Karpas-422 (cell line): ENCODE measurements at places on chromosomes 6 and 20. TPM values are rescaled to one million over a fixed set of nuclear protein-coding genes. Genes with fewer than 3 reads are reported as not detected.

GRCh38 chr6:20024316-20024673, 187.1 kb downstream of the ID4 start:
- H3K27ac ChIP-seq: no peak overlapping the region
- no peaks in the 10 kb centered on the region for H3K36me3 ChIP-seq
- H3K4me3 ChIP-seq: no peak overlapping the region
- DNase-seq: no peak
- no peaks in the 10 kb centered on the region for H3K4me1 ChIP-seq

DNA sequence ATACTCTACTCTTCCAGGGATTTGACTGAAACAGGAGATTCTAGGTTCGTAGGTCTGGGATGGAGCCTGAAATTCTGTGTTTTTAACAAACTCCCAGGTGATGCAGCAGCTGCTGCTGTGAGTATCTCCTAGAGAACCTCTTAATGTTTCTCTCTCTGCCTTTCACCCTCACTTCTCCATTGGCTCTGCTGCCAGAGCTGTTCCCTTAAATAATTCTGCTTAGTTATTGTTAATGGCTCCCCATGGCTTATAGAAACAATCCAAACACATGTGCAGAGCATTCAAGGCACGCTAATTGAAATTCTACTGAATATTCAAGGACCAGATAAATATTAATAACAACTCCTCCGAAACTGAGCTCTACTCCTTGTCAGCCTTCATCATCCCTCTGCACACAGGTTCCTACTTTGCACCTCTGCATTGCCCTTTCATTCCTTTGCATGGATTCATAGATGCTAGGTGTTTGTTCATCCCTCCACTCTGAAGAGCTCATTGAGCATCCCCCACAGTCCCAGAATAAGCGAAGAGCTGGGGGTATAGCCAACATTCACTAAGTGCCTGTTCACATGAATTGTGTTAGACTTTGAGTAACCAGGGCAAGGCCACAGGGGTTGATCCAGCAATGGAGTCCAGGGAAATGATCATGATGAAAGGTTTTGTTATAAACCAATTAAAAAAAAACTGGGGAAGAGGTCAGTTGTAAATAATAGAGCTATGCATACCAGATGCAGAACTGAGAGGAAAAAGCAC, 488.4 kb upstream of the JAG1 start:
- no peaks in the 10 kb centered on the region for H3K27me3 ChIP-seq
- no peak overlapping the region for H3K4me3 ChIP-seq
- no peaks in the 10 kb centered on the region for H3K4me1 ChIP-seq
- DNase-seq: no peak
- H3K27ac ChIP-seq: no peak overlapping the region
- H3K36me3 ChIP-seq: no peaks in the 10 kb centered on the region

Gene SMLR1
- total RNA-seq: not detected in 2 replicates

Gene RPS6KA2
- 7.2 and 8.8 TPM in 2 replicates for total RNA-seq

DNA sequence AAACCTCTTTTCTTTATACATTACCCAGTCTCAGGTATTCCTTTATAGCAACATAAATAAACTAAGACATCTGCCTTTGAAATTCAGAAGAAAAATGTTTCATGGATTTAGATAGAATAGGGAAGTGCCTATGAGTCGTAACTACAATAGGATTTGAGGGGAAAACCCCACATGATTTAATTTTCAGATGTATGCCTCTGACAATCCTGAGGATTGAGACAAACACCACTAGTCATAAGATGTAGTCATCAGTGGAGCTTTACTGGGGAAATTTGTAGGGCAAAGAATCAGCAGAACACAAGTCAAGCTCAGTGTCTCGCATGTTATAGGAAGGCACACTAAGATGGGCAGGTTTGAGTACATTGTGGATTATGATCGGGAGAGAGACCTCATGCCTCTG, 566.4 kb downstream of the BMP2 start:
- DNase-seq: no peak
- H3K4me1 ChIP-seq: no peaks in the 10 kb centered on the region
- H3K27ac ChIP-seq: no peak overlapping the region
- H3K27me3 ChIP-seq: no peaks in the 10 kb centered on the region
- no peaks in the 10 kb centered on the region for H3K36me3 ChIP-seq

Gene FNDC1
- 73.2 and 90.0 TPM in 2 replicates for total RNA-seq

DNA sequence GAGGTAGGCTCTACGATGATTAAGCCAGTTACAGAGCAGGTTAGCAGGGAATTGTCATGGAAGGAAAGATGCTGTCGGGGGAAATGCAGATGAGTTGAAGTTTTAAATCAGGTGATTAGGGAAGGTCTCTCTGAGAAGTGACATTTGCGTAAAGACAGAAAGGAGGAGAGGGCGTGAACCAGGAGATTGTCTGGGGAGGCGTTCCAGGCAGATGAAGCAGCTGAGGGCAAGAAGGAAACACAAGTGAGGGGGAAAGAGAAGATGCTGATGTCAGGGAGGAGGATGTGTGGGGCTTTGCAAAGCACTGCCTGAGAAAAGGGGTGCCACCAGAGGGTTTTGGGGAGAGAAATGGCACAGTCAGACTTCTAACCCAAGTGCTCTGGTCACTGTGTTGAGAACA, 2.5 kb upstream of the TMEM14B start:
- H3K27me3 ChIP-seq: no peaks in the 10 kb centered on the region
- peaks cover 7% of the 10 kb centered on the region; the same call in 1 of the 2 replicates for H3K36me3 ChIP-seq
- peaks cover 28% of the 10 kb centered on the region for H3K4me1 ChIP-seq

DNA sequence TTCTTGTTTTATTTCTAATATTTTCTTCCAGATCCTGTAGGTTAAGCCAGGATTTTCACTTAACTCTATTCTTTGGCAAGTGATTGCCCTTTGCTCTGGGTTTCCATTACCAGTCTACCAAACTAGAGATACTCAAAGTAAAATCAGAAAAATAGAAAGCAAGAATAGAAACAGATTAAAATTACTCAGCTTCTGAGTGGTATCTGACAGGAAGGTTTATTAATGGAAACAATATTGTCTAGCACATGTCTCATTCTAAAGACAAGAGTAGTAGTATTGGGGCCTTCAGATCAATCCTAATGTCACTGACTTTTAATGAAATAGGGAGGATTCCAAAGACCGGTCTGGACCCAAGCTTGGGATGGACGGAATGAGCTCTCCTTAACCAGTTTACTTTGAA, 72.3 kb downstream of the SIM1 start:
- no peak overlapping the region for H3K27ac ChIP-seq
- H3K4me1 ChIP-seq: no peaks in the 10 kb centered on the region
- no peaks in the 10 kb centered on the region for H3K27me3 ChIP-seq
- H3K36me3 ChIP-seq: no peaks in the 10 kb centered on the region

GRCh38 chr20:2006452-2007361, 12.8 kb upstream of the PDYN start:
- peak; percentile 78 for DNase-seq
- no peak overlapping the region for H3K4me3 ChIP-seq
- H3K27me3 ChIP-seq: no peaks in the 10 kb centered on the region
- H3K4me1 ChIP-seq: no peaks in the 10 kb centered on the region
- no peak overlapping the region for H3K27ac ChIP-seq

DNA sequence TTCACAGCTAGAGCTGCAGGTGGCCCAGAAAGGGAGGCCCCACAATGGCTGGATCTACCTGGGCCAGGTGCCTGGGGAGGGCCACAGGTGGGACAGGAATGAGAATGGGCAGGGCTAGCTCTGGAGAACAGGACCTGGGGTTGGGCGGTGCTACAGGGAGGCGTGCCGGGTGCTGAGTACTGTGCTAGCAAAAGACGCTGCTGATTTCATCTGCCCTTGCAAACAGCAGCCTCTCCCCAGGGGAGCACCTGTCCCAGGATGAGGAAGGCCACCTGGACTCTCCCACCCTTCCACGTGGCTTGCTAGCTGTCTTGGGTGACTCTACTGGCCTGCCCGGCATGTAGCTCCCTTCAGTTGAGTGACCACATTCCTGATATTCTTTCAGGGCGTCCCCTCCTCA, 6.6 kb upstream of the YTHDF1 start:
- H3K4me3 ChIP-seq: no peak overlapping the region
- DNase-seq: no peak
- H3K27me3 ChIP-seq: no peaks in the 10 kb centered on the region
- no peaks in the 10 kb centered on the region for H3K36me3 ChIP-seq
- H3K27ac ChIP-seq: no peak overlapping the region
- H3K4me1 ChIP-seq: no peaks in the 10 kb centered on the region

GRCh38 chr6:7239590-7239948, 73.4 kb downstream of the SSR1 start:
- DNase-seq: no peak
- H3K36me3 ChIP-seq: no peaks in the 10 kb centered on the region
- H3K4me1 ChIP-seq: peaks cover 27% of the 10 kb centered on the region
- H3K27ac ChIP-seq: no peak overlapping the region
- no peaks in the 10 kb centered on the region for H3K27me3 ChIP-seq

GRCh38 chr6:135213616-135214015, 32.5 kb downstream of the MYB start:
- H3K4me1 ChIP-seq: no peaks in the 10 kb centered on the region
- DNase-seq: no peak
- no peaks in the 10 kb centered on the region for H3K27me3 ChIP-seq
- peaks cover 5% of the 10 kb centered on the region; the same call in 1 of the 2 replicates for H3K36me3 ChIP-seq

GRCh38 chr6:137496909-137497720, 2.9 kb upstream of the OLIG3 start:
- H3K4me3 ChIP-seq: no peak overlapping the region
- no peaks in the 10 kb centered on the region for H3K36me3 ChIP-seq
- DNase-seq: no peak
- H3K27me3 ChIP-seq: no peaks in the 10 kb centered on the region
- H3K27ac ChIP-seq: no peak overlapping the region

Gene HTR1E
- not detected in 2 replicates for total RNA-seq

- H3K27me3 ChIP-seq: no peaks in the 10 kb centered on the region
- DNase-seq: no peak
- no peaks in the 10 kb centered on the region for H3K36me3 ChIP-seq
- no peak overlapping the region for H3K27ac ChIP-seq
Observed at GRCh38 chr6:43924222-43924702, 154.3 kb downstream of the VEGFA start.

Gene IL17A
- not detected in 2 replicates for total RNA-seq

- H3K27ac ChIP-seq: no peak overlapping the region
- no peaks in the 10 kb centered on the region for H3K4me1 ChIP-seq
- no peak overlapping the region for H3K4me3 ChIP-seq
Observed at GRCh38 chr6:140253096-140253495, 878.6 kb upstream of the CITED2 start.

DNA sequence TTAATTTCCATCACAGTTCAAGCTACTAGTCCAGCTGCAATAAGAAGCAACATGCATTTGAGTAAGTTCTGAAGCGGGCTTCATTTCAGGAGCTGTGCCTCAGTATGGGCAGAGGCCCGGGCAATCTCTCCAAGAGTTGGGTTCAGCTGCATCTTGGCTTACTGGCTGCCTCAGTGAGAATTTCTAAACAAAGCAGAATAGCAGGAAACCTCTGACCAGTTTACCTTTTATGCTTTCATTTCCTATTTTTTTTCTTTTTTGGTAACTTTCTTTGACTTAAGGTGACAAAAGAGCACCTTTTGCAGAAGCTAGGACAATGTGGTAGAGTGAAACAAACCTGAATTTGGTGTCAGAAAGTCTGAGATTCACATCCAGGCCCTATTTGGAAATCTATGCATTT, 51.0 kb upstream of the FBXO30 start:
- H3K4me1 ChIP-seq: peaks cover 66% of the 10 kb centered on the region
- no peaks in the 10 kb centered on the region for H3K27me3 ChIP-seq
- H3K4me3 ChIP-seq: peak overlapping the region; percentile 45
- H3K36me3 ChIP-seq: peaks cover 3% of the 10 kb centered on the region; the same call in 1 of the 2 replicates

DNA sequence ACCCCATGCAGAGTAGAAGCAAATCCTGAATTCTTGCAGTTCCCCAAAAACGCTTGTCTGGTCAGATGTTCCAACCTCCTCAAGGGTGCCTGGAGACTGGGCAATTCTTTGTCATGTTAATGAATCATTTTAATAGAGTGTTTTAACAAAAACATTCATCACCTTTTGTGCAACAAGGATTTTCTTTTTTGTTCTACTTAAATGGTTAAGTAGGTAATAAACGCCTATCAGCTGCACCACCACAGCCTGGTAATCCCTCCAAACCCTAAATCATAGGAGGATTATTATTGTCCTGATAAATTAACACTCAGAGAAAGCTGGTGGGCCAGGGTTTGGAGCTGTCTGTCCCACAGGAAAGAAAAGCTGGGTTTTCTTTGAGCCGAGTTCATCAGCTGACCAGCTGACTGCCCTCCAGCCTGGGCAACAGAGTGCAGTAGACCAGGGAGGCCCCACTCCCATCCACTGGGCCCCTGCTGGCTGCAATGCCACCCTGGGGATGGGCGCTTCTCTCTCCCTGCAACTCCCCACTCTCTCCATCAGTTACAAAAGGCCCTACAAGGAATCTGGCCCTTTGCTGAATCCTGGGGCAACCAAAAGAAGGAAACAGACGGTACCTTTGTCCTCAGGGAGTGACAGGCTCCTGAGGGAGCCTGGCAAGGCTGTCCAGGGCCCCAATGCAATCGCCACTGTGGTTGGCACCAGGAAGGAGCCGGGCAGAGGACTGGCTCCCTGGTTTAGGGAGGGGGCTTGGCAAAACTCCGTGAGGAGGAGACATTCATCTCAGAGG, 23.1 kb upstream of the BMP7 start:
- peaks cover 53% of the 10 kb centered on the region for H3K4me1 ChIP-seq
- no peak for DNase-seq
- H3K27me3 ChIP-seq: no peaks in the 10 kb centered on the region
- H3K4me3 ChIP-seq: no peak overlapping the region
- H3K27ac ChIP-seq: no peak overlapping the region

DNA sequence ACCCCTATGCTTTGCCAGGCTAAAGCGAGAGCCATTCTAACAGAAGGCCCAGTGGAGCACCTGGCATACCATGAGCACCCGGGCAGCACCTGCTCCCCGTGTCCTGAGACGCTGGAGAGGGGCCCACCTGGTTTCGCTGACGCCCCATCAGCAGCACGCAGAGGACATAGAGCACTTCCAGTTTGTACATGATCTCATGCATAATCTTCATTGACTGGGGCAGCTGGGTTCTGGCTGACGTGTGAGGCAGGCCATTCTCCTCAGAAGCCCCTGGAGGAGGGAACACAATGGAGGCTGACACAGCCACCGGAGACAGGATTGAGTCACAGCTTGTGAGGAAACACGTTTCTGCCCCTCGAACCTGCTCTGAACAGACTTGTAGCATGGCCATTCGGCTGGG, 65.4 kb downstream of the MYH7B start:
- peaks cover 36% of the 10 kb centered on the region for H3K4me1 ChIP-seq
- H3K36me3 ChIP-seq: peaks cover 2% of the 10 kb centered on the region; the same call in 1 of the 2 replicates
- no peak for DNase-seq

- peak within 1 kb of the TSS; percentile 15; the same call in 1 of the 2 replicates for H3K4me3 ChIP-seq
- no peaks in the 10 kb centered on the region for H3K36me3 ChIP-seq
- DNase-seq: no peak
- H3K27ac ChIP-seq: no peak within 1 kb of the TSS
- no peaks in the 10 kb centered on the region for H3K27me3 ChIP-seq
Observed at GRCh38 chr20:2692036-2692885, at the start of gene EBF4. Gene EBF4, plus strand, starts transcription at chr20:2692780. Its CDS starts 866 bp downstream, at chr20:2693646.

Gene TMEM217
- 0.22 TPM in 1 of 2 replicates, not detected in the other for total RNA-seq

- no peak overlapping the region for H3K27ac ChIP-seq
- no peak overlapping the region for H3K4me3 ChIP-seq
- 0 out of 2 replicates have a peak, but pooled peaks cover 3% of the 10 kb centered on the region for H3K27me3 ChIP-seq
- no peaks in the 10 kb centered on the region for H3K4me1 ChIP-seq
Observed at GRCh38 chr6:155448668-155449449, 6.8 kb downstream of the NOX3 start.
